ENCODE measurements at places on chromosomes 3 and 15. TPM values are rescaled to one million over a fixed set of nuclear protein-coding genes. Genes with fewer than 3 reads are reported as not detected.

DNA sequence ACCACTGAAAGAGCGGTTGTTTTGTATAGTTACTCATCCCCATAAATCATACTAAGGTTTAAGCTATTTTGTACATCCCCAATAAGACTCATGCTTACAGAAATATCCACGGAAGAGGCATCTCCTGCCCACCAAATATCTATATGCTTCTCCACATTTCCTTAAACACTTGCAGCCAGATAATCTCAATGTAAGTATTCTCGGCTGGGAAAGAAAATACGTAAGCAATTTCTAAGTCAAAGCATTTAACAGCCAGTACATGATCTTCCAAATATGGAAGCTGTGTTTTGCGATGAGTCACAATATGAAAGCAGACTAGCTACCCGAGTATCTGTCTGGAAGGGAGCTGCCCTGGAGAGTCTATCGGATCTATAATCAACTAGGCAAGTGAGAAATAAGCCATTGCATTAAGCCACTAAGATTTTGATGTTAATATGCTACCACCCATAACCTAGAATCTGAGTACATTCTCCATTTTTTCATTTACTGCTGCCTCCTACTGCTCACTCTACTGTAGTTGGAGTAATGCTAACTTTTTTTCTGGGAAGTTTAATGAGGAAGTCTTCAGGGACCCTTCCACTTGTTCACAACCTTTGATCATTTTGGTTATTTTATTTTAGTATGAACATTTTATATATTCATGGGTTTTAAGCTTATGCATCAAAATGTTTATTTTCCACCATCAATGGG is 26.9 kb upstream of the ZMAT3 start:
- DNase-seq = peak; percentile 67

GRCh38 chr3:87246662-87247429 is 19.7 kb downstream of the CHMP2B start:
- no peak for DNase-seq

DNA sequence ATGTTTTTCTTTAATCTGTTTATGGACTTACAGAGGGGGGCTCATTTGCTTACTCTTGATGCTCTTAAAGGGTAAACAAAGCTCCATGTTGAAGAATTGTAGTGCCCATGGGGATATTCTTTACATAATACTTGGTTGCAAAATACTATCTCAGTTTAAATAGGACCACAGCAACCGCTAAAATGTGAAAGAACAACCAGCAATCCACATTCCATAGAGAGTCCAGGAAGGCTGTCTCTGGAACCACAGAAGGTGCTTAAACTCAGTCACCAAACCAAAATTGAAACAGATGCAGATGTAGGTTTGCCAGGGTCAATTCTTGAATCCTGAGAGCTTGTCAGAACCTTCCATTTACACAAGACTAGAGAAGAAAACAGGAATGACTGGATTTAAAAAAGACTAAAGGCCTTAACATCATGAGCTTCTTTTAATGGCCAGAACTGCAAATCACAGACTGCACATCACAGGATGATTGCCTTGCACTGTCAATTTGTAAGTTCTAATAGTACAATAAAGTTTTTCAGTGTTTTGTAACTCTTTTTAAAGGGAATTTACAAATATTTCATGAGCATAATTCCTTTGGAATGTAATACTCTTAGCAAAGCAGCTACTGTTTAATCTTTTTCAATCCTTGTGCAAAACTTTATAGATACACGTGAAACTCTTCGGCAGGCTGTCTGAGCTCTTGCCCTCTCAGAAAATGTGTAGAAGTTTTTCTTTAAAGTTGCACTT is 661.6 kb downstream of the SI start:
- DNase-seq = no peak

DNA sequence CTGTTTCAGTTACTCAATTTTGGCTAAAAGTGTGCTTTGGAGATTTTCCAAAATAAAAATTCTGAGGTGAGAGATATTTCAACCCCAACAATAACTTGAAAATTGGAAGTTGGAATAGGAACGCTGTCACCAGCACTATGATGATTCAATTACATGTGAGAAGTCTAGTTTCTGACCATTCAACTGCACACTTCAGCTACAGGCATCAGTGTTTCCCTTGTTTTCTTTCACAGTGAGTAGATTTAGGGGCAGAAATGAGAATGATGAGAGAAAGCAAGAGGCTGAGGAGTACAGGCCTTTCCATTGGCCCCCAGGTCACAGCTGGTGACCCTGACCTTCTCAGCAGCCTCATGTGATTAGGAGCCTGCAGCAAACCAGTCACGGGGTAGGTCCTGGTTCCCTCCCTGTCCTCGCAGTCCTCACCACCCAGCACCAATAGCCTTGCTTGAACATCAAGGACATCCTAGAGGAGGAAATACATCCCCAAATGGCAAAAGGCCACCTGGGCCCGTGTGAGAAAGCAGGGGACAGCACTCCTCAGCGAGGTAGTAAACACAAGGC is 10.0 kb upstream of the FILIP1L start:
- DNase-seq = no peak

DNA sequence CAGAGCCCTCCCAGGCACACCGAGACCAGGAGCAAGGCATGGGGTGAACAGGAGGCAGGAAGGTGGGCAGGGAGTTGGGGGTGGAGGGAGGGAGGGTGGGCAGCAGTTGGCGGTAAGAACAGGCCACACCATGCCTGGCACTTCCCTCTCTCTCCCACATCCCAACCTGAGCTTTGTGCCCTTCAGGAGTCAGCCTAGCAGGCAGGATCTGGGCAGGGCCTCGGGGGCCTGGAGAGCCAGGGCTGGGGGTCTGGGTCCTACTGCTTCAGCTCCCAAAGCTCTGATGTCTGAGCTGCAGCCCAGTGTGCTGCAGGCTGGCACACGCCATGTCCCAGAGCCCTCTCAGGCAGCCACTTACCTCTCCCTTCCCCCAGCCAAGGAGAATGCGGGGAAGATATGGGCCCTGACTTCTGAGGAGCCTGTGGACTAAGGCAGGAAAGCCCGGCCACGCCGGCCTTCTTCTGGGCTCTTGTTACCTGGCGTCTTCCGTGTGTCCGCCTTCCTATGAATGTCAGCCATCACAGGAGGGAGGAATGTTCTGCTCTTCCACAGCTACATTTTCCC is 2.9 kb upstream of the MYL3 start:
- DNase-seq = no peak

DNA sequence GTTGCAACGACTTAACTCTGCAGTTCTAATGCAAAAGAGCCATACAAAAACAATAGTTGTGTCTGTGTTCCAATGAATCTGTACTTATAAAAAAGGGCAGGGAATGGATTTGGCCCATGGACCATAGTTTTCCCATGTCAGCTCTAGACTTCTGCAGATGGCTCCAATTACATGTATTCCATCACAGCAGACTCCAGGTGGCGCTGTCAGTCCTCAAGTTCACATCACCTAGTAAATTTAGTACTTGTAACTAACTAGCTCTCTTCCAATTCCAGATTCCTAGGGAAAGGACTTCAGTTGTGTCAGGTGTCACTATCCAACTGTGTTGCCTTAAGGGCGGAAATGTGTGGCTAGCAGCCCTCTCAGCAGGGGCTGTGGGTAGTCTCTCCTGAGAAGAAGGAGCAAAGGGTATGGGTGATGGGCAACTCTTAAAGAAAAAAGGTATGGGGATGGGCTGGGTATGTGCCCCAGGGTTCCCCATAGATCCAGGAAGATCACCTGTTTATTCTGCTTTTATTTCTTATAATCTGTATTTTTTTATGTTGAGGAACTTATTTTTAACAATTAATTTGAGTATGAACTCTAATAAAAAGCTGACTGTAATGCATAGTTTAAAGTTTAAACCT is 36.2 kb downstream of the BBS4 start:
- DNase-seq = peak; percentile 61

DNA sequence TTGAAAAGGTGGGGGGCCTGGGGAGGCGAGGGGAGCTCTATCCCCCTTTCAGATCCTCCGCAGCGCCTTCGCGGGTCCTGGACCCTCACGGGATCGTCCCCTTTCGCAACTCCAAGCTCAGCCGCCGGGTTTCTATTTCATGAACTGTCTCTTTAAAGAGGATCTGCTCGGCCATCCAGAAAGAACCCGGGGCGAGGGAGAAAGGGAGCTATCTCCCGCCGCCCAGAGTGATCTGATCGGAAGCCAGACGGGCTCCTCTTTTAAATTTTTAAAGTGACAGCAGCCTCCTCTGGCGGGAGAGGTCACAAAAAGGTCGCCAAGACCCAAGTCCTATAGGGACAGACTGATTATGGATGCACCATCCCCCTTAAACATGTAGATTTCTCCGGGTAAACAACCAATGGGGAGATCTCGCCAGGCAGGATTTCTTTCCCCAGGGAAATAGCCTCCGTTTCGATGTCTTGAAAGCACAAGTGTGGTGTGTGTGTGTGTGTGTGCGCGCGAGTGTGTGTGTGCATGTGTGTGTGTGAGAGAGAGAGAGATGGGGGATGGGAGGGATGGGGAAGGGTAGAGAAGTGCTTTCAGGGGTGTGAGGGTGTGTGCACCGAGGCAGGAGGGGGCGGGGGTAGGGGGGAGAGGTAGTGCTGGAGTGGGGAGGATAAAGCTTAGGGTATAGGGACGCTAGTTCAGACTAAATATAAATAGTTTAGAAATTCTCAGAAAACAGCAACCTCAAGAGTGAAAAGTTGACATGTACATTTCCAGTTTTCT is 516.1 kb downstream of the MECOM start:
- DNase-seq = peak; percentile 65

The RBPMS2 gene
- total RNA-seq = not detected

The RYR3 gene
- 0.74 TPM for total RNA-seq

The CPLX3 gene
- total RNA-seq = not detected

The CGNL1 gene
- total RNA-seq = 0.30 TPM

The PEAK1 gene
- total RNA-seq = 12.7 TPM

The KBTBD8 gene
- 5.9 TPM for total RNA-seq

The PARP15 gene
- under 0.01 TPM for total RNA-seq

All from Daoy (cell line).